NCI-H2171 treated with DMSO at 0.1 percent for 48 hours (cell line): ENCODE measurements at places on chromosomes 12 and 14.
A peak's percentile ranks its signal among the peaks of the same experiment; 100 is the strongest.

DNA sequence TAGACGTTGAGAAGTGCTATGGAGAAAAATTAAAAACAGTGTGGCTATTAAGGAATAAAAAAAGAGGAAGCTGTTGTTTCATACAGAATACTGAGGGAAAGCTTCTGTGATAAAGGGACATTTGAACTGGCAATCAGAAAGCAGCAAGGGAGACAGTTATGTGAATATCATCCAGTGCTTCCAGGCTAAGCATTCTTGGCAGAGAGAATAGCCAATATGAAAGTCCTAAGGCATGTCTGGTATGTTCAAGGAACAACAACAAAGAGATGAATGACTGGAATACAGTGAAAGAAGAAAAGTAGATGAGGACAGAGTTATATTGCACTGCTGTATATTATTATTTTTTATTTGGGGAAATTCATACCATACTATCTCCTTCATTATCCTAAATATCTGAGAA, 23.9 kb downstream of the SCAF11 start:
- no peak for DNase-seq

DNA sequence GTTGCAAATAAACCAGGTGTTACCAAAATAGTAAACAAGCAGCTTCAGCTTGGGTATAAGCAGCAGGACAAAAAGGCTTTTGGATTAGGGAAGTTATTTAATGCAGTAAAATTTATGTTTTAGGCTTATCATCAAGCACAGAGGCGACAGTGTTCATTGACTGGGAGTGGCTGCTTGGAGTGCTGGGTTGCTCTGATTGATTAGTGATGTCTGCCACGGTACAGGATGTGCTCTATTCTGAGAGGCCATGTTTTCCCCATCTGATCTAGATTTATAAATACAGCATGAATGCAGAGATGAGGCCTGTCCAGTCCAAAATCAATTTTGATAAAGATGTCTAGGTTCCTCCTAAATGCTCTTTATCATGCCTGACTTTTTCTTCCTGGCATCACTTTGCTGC, 83.5 kb downstream of the MAP1LC3B2 start:
- DNase-seq = no peak

GRCh38 chr12:38775457-38775856, 129.9 kb downstream of the CPNE8 start:
- DNase-seq = no peak

DNA sequence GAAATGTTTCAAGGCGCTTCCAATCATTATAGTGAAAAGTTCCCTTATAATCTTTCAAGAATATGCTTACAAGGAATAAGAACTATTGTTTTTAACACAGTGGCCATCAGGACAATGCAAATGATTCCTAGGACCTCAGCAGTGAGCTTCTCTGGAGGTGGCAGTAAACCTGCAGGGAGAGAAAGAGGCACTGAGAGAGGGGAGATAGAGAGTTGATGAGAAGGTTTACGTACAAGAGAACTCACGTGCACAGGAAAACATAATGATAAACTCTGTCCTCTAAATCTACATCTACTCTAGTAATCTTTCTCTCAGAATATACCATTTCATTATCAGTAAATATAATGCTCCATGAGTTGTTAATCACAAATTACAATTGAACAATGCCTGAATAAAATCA, 715 bp downstream of the KLRC4 start:
- DNase-seq = no peak

GRCh38 chr12:62769076-62769619, 165.8 kb downstream of the PPM1H start:
- DNase-seq = no peak

DNA sequence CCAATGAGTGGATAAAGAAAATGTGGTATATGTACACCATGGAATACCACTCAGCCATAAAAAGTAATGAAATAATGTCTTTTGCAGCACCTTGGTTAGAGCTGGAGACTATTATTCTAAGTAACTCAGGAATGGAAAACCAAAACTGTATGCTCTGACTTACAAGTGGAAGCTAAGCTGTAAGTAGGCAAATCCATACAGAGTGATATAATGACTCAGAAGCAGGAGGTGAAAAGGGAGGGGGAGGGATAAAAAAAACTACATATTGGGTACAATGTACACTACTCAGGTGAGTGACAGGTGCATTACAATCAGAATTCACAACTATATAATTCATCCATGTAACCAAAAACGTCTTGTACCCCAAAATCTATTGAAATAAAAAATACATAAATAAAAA, 15.1 kb upstream of the CLEC1A start:
- DNase-seq = no peak

DNA sequence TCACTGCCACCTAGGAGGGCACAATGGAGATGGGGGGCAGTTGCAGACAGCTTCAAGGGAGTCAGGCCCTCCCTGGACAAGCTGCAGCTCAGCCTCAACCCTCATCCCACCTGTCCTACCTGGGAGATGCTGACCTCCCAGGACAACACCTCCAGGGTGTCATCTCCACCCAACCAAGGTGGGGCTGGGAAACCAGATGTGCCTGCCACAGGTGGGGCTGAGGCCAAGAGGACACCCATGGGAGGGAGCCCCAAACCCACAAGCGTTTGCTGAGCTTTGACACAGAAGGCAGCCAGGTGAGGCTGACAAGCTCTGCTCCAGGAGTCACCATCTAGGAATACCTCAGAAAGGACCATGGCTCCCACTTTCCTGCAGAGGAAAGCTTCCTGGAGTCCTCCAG, 31.5 kb downstream of the ZFP36L1 start:
- no peak for DNase-seq

DNA sequence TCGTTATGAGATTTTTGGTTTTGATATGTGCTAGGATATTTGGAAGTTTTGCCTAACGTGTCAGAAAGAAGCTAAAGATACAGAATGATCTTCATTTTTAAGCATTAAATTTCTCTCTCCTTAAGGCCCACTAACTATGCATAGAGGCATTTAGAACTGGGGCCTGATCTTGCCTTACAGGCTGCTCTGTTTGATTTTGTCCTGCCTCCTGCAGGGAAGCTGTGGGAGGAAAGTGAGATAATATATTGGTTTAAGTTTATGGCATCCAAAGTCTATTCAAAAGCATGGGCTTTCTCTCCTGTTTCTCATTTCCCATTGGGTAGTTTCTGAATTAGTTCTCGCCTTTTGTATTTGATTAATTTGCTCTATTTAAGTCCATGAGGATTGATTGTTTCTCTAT, 250.3 kb upstream of the FBXO33 start:
- DNase-seq = no peak

- DNase-seq = no peak
These were observed 4.9 kb downstream of the NKX2-1 start for GRCh38 chr14:36515105-36515593.

GRCh38 chr12:91053951-91054715, 3.7 kb downstream of the KERA start:
- peak; percentile 57 for DNase-seq

GRCh38 chr14:65164068-65164824, 61.9 kb upstream of the MAX start:
- peak; percentile 71 for DNase-seq

DNA sequence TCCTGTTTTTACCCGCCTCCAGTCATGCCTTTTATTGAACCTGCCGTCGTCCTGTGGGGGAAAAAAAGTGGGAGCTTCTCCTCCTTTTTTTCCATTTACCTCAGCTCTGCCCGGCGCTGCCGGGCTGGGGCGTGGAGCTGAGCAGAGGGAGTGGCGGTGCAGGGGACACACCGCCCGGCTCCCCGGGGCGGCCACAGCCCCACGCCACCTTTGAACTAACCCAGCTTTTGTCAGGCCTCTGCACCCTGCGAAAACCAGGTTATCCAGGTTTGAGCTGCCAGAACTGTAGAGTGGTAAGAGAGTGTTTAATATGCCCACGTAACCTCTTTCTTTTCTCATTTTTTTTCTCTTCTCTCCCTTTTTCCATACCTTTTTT, 161.0 kb upstream of the FKBP4 start:
- no peak for DNase-seq

GRCh38 chr12:42172441-42173210, 28.0 kb upstream of the GXYLT1 start:
- DNase-seq = no peak

GRCh38 chr12:46359667-46360280, 12.8 kb downstream of the SLC38A2 start:
- DNase-seq = no peak

GRCh38 chr12:111024205-111024801, 103.9 kb upstream of the MYL2 start:
- DNase-seq = peak; percentile 38

DNA sequence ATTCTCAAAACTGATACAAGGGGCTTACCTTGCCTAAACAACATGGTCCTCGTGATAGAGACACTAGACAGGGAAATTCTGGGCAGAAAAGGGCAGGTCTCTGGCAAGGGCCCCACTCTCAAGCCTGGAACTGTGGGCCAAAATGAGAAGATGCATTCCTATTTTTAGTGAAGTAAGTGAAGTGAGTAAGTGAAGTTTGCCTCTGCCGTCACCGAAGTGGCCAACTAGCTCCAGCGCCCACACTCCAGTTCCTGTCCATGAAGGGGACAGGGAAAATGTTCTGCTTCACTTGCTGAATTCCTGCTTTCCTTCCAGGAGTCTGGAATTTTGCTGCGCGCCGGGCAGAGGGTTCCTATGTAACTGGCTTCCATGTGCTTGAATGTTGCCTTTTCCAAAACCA, 1035.6 kb upstream of the TMEM132C start:
- no peak for DNase-seq

- no peak for DNase-seq
These were observed 33.2 kb downstream of the CPNE8 start for GRCh38 chr12:38872156-38872555.

- no peak for DNase-seq
These were observed 48.3 kb downstream of the SCN8A start for GRCh38 chr12:51639361-51639760.

DNA sequence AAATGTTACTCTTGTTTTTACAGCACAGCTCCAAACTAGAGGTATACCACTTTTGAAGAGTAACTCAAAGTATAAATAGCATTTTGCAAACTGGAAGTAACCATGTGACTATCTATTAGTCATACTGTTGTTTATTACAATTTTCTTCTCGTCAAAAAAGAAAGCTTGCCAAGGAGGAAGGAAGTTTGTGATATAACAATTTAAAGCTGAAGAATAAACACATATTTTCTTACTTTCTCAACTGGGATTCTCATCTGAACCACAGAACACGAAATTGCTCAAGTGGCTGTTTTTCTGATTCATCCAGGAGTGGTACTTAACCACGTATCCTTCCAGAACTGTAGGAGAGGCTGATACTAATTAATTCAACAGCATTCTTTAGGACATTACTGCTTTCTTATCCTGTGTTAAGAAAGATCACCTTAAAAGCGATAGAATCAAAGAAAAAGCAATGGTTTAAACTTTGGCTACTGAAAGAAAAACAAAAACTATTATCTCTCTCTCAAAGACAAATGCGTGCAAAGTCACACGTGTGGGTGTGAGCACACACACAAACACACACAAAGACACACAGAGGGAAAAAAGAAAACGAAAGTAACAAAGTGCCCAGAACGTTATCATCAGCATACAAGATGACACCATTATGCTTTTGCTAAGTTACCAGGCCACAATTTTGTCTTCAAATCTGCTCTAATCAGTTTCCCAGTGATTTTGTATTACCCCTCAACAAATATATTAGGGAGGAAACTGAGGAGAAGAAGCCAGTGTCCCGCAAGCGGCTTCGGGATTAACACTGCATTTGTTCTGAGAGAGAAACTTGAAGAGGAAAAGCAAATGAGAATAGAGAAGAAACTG, at the start of gene CLEC2B:
TSS of gene CLEC2B (minus strand) at position 48 of the 855 bp plus-strand sequence.
- DNase-seq = no peak

- DNase-seq = peak; percentile 99
These were observed at the start of gene HOMEZ for GRCh38 chr14:23286020-23286901. HOMEZ (minus strand) TSS chr14:23286132; CDS start chr14:23285952, 180 bp downstream.

GRCh38 chr12:92020983-92021665, 124.5 kb downstream of the BTG1 start:
- no peak for DNase-seq

- DNase-seq = peak; percentile 78
These were observed 778 bp downstream of the TCP11L2 start for GRCh38 chr12:106303202-106303820.

GRCh38 chr14:68363843-68364767, 428.8 kb downstream of the ZFP36L1 start:
- no peak for DNase-seq

DNA sequence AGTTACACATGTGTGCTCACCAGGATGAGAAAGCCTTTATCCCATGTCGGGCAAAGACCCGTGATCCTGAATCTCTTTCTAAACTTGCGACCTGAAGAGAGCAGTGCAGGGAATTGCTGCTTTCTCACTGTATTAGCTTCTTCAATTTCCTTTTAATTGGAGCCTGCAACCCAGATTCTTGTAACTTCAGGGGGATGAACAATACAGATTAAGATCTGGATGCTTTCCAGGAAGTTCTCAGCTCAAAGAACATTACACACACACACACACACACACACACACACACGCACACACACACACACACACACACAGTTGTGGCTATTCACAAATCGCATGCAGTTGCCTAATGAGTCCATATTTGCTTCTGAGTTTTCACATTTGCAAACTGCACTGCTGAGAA, 268.3 kb downstream of the NPAS3 start:
- no peak for DNase-seq

DNA sequence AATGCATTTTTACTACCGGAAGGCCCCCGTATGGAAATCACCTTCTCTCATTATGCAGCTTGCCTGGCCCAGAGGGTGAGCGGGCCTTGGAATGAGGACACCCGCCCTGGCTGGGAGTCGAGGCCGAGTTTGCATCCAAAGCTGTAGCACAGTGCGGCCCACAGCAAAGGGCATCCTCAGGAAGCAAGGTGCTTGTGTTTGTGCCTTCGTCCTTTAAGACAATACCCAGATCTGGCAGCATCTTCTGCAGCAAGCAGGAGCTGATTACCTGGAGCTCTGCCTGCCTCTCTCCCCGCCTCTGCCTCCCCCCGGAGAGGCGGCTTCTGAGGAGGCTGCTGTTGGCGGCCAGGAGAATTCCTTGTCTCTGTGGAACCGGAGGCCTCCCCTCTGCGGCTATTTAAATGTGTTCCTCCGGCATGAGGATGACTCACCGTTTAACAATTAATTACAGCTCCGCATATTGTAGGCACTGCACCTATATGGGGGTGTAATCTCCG, 145.3 kb downstream of the CACNA1C start:
- DNase-seq = no peak

DNA sequence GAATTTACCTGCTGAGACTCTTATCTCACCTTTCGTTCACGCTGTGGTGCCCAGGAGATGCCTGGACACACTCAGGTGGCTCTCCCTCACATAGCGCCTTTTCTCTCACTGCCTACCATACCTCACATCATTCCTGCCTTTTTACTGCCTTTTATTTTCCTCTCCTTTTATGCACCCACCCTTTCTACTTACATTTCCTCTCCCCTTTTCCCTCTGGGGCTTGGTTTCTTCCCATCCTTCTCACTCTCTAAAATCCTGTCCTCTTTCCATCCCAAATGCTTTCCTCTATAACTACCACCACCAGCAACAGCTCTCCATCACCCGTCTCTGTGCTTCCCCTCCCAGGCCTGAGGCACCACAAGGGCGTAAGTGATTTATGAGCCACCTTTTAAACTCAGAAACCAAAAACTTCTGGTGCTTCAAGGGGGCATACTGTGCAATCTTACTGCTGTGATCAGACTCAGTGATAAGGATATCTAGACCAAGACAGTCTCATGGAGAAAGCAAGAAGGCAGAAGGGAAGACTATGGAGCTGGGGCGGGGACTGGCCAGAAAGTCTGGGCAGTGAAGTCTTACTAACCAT, 32.7 kb upstream of the SMUG1 start:
- no peak for DNase-seq

- no peak for DNase-seq
These were observed 63.1 kb upstream of the SCN8A start for GRCh38 chr12:51527966-51528365.

GRCh38 chr12:124380796-124381455, 86.0 kb downstream of the RFLNA start:
- peak; percentile 21 for DNase-seq
